ENCODE measurements at places on chromosomes 1 and 21.

- DNase-seq = no peak
These were observed 155.6 kb upstream of the CSF3R start for GRCh38 chr1:36638268-36638667.

DNA sequence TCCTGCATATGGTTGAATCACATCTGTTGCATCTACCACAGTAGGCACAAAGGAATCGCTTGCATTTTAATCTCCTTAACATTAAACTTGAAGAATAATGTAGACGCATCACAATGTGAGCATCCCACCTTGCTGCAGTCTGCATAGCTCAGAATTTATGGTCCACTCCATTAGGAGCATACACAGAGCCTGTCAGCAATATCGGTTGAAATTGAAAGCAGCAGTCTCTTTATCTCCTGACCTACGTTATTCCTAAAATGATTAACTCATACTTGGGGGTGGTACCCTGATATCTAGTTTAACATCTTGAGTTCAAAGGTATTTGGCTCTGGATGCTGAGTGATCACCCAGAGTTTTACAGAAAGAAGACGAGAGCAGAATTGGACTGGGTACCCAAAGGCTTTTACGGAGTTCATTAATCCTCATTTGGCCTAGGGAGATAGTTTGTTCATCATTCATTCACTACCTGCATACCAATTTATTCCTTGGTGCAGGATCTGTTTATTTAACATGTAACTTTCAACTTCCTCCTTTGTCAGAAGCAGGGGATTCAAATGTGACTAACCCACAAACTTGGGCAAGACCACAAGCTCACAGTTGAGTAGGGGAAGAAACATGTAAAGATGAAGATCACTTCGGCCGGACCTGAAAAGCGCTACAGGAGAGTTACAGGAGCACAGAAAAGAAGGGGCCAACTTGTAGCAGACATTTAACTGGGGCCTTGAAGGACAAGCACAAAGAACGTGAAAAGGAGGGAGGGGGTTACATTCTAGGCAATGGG is 187.9 kb downstream of the DAB1 start:
- no peak for DNase-seq

DNA sequence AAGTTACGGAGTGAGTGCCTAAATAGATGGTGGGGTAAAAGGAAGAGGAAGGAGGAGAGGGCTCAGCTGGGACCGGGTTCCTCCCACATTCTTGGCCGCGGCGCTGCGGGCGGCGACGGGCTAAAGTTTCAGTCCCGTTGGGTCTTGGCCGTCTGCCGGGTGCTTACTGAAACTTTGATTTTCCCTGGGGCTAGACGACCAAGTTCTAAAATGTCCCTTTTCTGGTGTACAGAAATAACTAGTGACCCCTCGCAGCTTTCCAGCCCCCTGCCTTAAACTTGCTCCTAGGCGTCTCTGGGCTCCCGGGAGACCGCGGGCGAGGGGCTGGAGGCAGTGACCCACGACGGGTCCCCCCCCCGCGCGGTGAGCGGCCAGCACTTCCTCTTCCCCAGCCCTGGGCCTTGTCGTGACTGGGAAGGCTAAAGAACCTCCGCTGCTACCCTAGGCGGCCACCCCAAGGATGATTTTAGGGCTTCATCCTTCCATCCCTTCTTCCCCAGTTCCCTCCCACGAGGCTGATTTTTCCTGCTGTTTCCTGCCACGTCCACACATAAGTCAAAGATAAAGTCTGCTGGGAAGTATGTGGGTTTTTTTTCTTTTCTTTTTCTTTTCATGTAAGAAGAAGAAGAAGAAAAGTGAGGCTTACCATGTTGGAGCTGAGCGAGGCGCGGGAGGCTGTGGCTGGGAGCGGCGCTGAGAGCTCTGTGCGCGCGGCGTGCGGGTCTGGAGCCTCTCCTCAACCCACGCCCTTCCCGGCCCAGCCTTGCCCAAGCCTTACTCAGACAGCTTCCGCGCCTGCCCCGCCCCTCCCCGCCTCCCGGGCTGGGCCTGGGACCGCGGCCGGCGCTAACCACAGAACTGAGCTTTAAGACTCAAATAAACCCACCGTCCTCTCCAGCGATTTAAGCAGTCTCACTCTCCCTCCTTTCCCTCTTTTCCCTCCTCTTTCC is at the start of gene S100A11:
Gene S100A11 (minus strand): TSS at position 738 of the 950 bp plus-strand sequence. CDS start 89 bp downstream, at position 649.
- peak; percentile 78 for DNase-seq

GRCh38 chr1:200979574-200980451 is 43.7 kb downstream of the KIF21B start:
- no peak for DNase-seq

DNA sequence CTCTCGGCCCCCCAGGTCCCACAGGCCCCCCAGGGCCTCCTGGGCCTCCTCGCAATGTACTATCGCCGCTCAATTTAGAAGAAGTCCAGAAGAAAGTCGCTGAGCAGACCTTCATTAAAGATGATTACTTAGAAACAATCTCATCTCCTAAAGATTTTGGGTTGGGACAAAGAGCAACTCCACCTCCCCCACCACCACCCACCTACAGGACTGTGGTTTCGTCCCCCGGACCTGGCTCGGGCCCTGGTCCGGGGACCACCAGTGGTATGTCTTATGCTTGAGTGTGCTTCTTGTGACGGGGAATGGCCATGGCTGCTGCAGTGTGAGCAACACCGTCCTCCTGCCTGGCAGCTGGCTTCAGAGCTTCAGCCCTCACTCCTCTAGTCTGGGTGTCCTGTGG is 70.2 kb upstream of the DYNLT5 start:
- DNase-seq = no peak

- no peak for DNase-seq
These were observed 16.9 kb upstream of the MAP10 start for GRCh38 chr1:232788235-232788872.

DNA sequence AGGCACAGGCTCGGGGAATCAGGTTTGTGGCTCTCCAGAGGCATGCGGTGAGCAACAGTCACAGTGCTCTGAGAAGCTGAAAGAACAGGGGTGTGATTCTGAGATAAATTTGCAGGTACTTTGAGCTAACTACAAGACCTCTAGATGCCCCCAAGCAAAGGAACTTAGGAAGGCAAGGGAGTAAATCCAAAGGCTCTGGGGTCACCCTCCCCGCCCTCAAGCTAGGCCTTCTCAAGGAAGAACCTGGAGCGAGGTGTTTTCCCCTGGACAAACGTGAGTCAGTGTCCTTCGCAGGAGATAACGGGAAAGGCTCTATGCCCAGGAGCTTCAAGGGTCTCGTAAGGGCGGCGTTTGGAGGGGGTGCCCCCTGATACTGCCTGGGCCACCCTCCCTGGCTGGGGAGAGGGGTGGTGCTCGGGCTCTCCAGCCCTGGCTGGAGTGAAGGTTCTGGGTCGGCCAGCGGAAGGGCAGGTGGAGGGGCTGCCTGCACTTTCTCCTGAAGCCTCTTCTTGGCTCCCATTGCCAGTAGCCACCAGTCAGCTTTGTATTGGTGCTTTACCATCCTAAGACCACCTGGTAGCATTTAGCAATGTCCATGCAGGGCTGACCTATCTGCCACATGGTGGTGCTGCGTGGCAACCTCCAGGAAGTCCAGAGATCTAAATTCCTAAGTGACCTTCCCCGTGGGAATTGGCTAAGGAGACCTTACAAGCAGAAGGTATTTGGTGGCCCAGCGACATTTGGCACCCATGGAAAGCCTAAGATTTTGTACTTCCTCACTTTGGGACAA is 44.0 kb downstream of the GPR161 start:
- DNase-seq = no peak

- no peak for DNase-seq
These were observed 163.8 kb downstream of the BACH1 start for GRCh38 chr21:29462479-29462878.

GRCh38 chr1:231493421-231494185 is 34.9 kb upstream of the TSNAX start:
- DNase-seq = no peak
